SJSA1 (cell line): ENCODE measurements at places on chromosomes 6 and 20. TPM values are rescaled to one million over a fixed set of nuclear protein-coding genes. Genes with fewer than 3 reads are reported as not detected.
A peak's percentile ranks its signal among the peaks of the same experiment; 100 is the strongest.

Gene SAMD5
- 16.2 and 21.5 TPM in 2 replicates for total RNA-seq

Gene VSX1
- not detected in 2 replicates for total RNA-seq

Gene CEP85L
- 6.5 and 12.7 TPM in 2 replicates for total RNA-seq

Gene KCNK15
- total RNA-seq: not detected in 2 replicates

Gene SLC24A3
- total RNA-seq: not detected in 2 replicates

Gene SDHAF4
- total RNA-seq: 12.4 and 16.9 TPM in 2 replicates

Gene PTCRA
- not detected in 2 replicates for total RNA-seq

Gene TUBB
- 1,157 and 1,642 TPM in 2 replicates for total RNA-seq

Gene TBC1D32
- 2.1 and 4.8 TPM in 2 replicates for total RNA-seq

DNA sequence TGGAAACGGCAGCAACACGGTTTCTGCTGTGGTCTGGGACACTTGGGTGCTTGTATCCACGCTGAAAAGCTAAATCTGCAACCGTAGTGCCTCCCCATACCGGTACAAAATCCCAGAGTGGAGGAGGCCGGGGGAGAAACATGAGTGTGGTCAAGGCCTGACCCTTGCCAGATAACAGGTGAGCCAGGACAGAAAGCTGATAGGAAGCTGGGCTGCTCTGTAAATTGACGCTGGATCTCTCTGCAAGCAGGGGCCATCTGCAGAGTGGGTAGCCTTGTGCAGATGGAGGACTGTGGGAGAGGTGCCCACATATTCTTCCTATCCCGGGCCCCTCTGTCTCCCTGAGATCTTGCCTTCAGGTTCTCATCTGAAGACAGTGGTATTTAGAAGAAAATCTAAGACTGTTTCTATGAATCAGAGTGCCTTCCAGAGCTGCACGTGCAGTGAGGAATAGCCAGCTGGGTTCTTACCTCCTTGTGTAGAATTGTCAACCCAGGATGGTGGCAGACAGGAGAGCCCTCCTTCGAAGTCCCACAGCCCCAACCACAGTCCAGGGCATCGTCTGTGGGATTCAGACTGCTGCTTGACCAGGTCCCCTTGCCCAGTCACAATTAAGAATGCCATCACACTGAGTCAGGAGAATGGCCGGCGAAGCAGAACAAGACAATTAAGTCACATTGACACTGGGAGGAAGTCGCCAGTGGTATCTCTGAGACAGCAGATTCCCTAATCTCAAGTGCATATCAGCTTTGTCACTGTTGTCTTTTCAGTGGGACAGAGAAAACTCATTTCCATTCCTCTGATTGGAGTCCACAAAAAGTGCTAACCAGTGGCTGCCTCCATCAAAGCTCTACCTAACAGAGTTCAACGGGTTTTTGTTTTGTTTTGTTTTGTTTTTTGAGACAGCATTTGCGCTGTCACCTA is 100.0 kb upstream of the RIPOR2 start:
- no peak for DNase-seq
- no peaks in the 10 kb centered on the region for H3K36me3 ChIP-seq
- no peak overlapping the region for H3K27ac ChIP-seq
- no peaks in the 10 kb centered on the region for H3K27me3 ChIP-seq

- H3K4me3 ChIP-seq: peak overlapping the region; percentile 8; the same call in 1 of the 2 replicates
- H3K27ac ChIP-seq: no peak overlapping the region
- DNase-seq: peak; percentile 67
Observed at GRCh38 chr20:31968291-31969126, 558 bp downstream of the XKR7 start.

GRCh38 chr6:130980310-130981032 is 82.6 kb downstream of the EPB41L2 start:
- H3K4me3 ChIP-seq: no peak overlapping the region
- H3K4me1 ChIP-seq: peaks cover 60% of the 10 kb centered on the region
- H3K36me3 ChIP-seq: no peaks in the 10 kb centered on the region
- H3K27me3 ChIP-seq: no peaks in the 10 kb centered on the region
- no peak for DNase-seq

DNA sequence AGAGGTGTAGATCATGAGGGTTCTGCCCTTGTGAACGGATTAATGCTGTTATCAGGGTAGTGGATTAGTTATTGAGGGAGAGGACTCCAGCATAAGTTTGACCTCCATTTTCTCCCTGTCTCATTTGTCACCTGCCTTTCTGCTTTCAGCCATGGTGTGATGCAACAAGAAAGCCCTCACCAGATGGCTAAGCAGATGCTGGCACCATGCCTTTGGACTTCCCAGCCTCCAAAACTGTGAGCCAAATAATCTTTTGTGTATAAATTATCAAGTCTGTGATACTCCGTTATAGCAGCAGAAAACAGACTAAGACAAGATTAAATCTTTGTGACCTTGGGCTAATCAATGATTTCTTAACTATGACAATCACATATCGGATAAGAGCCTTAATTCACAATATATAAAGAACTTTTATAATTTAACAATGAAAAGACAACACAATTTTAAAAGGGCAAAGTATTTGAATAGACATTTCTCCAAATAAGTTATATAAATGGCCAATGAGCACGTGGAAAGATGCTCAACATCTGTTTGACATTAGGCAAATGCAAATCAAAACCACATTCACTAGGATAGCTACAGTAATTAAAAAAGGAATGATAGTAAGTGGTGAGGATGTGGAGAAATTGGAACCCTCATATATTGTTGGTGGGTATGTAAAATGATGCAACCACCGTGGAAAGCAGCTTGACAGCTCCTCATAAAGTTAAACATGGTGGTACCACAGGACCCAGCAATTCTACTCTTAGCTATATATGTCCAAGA is 45.3 kb upstream of the IFNGR1 start:
- no peak overlapping the region for H3K4me3 ChIP-seq
- H3K4me1 ChIP-seq: peaks cover 22% of the 10 kb centered on the region
- DNase-seq: no peak
- H3K27me3 ChIP-seq: no peaks in the 10 kb centered on the region
- H3K27ac ChIP-seq: no peak overlapping the region

- H3K36me3 ChIP-seq: no peaks in the 10 kb centered on the region
- H3K27me3 ChIP-seq: no peaks in the 10 kb centered on the region
- DNase-seq: no peak
- no peak overlapping the region for H3K27ac ChIP-seq
Observed at GRCh38 chr6:130632277-130632676, 194.9 kb upstream of the SMLR1 start.

- DNase-seq: no peak
- H3K36me3 ChIP-seq: no peaks in the 10 kb centered on the region
- no peak overlapping the region for H3K4me3 ChIP-seq
- H3K4me1 ChIP-seq: no peaks in the 10 kb centered on the region
- H3K27me3 ChIP-seq: no peaks in the 10 kb centered on the region
- H3K27ac ChIP-seq: no peak overlapping the region
Observed at GRCh38 chr20:54051068-54051467, 19.3 kb downstream of the BCAS1 start.

GRCh38 chr20:21554985-21555384 is 41.1 kb upstream of the NKX2-2 start:
- H3K4me3 ChIP-seq: no peak overlapping the region
- H3K4me1 ChIP-seq: no peaks in the 10 kb centered on the region
- H3K36me3 ChIP-seq: no peaks in the 10 kb centered on the region
- H3K27ac ChIP-seq: no peak overlapping the region

DNA sequence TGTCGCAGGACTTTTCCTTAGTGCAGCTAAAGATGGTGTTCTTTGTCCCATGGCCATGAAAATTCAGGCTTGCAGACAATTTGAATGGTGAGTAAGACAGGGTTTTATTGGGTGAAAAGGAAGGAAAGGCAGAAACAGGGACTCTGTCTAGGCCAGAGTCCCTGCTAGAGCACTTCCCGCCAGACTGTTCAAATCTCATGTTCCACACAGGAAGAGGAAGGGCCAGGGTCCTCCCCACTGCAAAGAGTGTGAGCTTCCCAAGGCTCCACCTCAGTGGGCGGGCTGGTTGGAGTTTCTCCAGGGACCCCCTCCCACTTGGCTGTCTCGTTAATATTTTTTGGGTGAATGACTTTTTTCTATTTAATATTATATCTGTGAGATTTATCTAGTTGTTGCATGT is 29.0 kb downstream of the COL19A1 start:
- H3K27ac ChIP-seq: no peak overlapping the region
- no peak overlapping the region for H3K4me3 ChIP-seq
- no peaks in the 10 kb centered on the region for H3K4me1 ChIP-seq
- no peaks in the 10 kb centered on the region for H3K36me3 ChIP-seq

DNA sequence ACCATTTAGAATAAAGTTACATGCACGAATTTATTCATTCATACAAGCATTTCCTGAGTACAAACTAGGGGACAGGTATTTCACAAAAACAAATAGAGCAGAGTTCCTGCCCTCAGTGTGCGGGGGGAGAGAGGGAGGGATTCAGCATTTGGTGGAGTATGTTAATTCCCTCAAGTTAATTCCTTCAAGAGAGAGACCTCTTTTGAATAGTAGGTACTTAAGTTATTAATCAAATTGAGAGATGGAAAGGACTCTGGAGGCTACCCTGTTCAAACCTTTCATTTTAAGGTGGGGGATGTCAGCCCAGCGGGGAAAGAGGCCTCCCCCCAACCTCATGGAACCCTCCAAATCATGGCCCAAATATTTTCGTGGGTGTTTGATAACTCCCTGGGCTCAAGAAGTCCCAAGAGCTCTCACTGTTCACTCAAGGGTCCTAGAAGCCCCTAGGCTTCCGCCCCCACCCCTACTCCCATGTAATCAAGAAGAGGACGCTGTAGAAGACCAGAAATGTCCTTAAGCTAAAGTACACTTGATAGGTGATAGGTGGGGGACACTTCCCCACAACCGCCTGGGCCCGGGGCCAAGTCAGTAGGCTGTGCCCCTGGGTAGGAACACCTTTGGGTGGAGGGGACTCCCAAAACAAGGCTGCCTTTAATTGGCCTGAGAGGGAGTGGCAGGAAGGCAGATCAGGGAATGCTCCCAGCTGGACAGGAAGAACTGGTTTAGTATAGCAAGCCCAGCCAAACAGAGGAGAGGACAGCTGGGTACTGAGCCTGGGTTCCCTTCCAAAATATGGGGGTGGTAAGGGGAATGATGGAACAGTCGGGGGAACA is 2.9 kb downstream of the SDC4 start:
- no peak for DNase-seq
- no peaks in the 10 kb centered on the region for H3K27me3 ChIP-seq
- peaks cover 80% of the 10 kb centered on the region for H3K4me1 ChIP-seq
- H3K4me3 ChIP-seq: no peak overlapping the region

DNA sequence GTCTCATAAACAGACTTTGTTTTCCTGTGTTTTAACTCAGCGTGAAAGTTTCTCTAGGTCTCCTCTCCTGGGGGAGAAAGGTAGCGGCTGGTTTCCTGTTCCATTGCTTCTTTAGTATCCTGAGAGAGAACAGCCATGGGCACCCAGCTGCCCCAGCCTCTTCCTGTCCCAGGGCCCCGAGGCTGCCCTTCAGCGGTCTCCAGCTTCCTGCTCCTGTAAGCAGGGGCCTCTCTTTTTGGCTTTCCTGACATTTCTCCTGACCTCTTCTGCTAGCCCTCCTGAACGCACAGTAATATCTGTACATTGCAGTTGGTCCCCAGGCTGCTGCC is 2.4 kb upstream of the SSTR4 start:
- H3K27ac ChIP-seq: no peak overlapping the region
- no peak overlapping the region for H3K4me3 ChIP-seq
- no peak for DNase-seq
- H3K36me3 ChIP-seq: no peaks in the 10 kb centered on the region

GRCh38 chr20:38184101-38184500 is 19.0 kb upstream of the TGM2 start:
- DNase-seq: no peak
- no peaks in the 10 kb centered on the region for H3K36me3 ChIP-seq
- no peak overlapping the region for H3K27ac ChIP-seq
- no peaks in the 10 kb centered on the region for H3K27me3 ChIP-seq
- H3K4me3 ChIP-seq: no peak overlapping the region

DNA sequence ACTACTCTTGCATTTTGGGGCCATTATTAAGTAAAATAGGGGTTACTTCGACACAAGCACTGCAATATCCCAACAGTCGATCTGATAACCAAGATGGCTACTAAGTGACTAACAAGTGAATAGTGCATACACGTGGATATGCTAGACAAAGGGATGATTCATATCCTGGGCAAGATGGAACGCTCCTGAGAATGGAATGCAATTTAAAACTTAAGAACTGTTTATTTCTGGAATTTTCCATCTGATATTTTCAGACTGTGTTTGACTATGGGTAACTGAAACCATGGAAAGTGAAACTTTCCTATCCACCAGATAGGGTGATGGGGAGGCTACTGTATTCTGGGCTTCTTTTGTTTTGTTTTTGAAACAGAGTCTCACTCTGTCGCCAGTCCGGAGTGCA is 66.5 kb downstream of the ILRUN start:
- H3K36me3 ChIP-seq: peaks cover 14% of the 10 kb centered on the region
- H3K27me3 ChIP-seq: no peaks in the 10 kb centered on the region

DNA sequence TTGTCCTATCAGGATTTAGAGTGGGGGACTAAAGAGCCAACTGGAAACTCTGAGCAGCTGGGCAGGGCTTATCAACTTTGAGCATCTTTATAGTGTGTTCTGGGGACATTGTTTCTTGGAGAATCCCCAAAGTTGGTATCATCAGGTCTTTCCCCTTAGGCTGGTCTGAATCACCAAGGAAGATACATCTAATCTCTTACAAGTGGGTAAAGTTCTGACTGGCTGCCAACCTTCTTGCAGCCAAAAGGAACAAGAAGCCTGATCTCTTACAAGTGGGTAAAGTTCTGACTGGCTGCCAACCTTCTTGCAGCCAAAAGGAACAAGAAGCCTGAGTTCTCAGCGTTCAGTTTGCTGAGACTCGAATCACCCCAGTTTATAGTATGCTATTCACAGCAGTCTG is 1.6 kb upstream of the MED23 start:
- H3K36me3 ChIP-seq: peaks cover 18% of the 10 kb centered on the region
- DNase-seq: no peak
- no peaks in the 10 kb centered on the region for H3K27me3 ChIP-seq
- no peak overlapping the region for H3K4me3 ChIP-seq
- no peak overlapping the region for H3K27ac ChIP-seq

- peak; percentile 36 for DNase-seq
- no peaks in the 10 kb centered on the region; the same call in 1 of the 2 replicates for H3K4me1 ChIP-seq
- no peak overlapping the region for H3K27ac ChIP-seq
- H3K36me3 ChIP-seq: peaks cover 45% of the 10 kb centered on the region
- no peaks in the 10 kb centered on the region for H3K27me3 ChIP-seq
- H3K4me3 ChIP-seq: no peak overlapping the region
Observed at GRCh38 chr6:31879901-31880300, 1.1 kb upstream of the SLC44A4 start.

- no peak overlapping the region for H3K27ac ChIP-seq
- H3K4me1 ChIP-seq: peaks cover 3% of the 10 kb centered on the region
- H3K27me3 ChIP-seq: no peaks in the 10 kb centered on the region
Observed at GRCh38 chr6:16425881-16426615, 187.7 kb downstream of the GMPR start.

- H3K27me3 ChIP-seq: no peaks in the 10 kb centered on the region
- DNase-seq: no peak
- H3K27ac ChIP-seq: no peak overlapping the region
- no peak overlapping the region for H3K4me3 ChIP-seq
Observed at GRCh38 chr6:5514353-5514752, 253.0 kb downstream of the FARS2 start.
